Activated gamma-delta T cell (primary cell): ENCODE measurements at places on chromosomes 6 and 20.

GRCh38 chr20:2741463-2741862, 48.9 kb downstream of the EBF4 start:
- no peak for DNase-seq

DNA sequence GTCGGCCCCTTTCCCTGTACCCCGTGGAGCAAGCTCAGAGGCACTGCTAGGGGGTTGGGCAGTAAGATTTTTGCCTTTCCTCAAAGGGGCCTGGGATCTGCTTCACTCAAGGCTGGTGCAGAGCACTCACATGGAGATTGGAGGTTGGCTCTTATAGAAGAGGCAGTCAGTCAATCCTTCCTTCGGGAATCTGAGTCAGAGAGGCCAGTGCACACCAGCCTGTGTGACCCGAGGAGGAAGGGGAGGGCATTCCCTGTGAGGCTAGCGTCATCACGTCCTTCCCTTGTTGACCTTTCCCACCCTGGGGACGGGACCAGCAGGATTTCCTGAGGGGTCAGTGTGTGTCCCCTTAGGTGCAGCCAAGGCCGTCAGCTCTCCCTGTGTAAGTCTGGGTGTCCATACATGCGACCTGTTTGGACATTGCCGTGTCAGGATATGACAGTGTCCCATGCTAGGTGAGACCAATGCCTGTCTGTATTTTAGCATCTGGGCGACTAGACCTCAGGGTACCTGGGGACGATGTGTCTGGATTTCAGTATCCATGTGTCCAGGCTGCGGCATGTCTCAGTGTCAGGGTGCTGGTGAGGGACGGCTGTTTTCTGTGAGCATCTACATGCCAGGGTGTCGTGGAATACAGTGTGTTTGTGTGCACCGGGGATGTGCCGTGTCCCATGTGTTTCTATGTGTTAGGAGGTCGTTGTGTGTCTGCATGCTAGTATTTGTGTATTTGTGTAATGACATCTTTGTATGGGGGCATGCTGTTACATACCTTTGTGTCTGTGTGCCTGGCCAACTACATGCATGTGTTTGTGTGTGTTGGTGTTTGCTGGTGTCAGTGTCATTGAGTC, 2.8 kb upstream of the ZNF512B start:
- DNase-seq: no peak

GRCh38 chr6:44268095-44268628, 2.1 kb upstream of the TMEM151B start:
- no peak for DNase-seq

- DNase-seq: no peak
Measured at GRCh38 chr6:54614499-54615195, 231.9 kb upstream of the FAM83B start.

- no peak for DNase-seq
Measured at GRCh38 chr6:169424821-169425240, 171.2 kb upstream of the THBS2 start.

DNA sequence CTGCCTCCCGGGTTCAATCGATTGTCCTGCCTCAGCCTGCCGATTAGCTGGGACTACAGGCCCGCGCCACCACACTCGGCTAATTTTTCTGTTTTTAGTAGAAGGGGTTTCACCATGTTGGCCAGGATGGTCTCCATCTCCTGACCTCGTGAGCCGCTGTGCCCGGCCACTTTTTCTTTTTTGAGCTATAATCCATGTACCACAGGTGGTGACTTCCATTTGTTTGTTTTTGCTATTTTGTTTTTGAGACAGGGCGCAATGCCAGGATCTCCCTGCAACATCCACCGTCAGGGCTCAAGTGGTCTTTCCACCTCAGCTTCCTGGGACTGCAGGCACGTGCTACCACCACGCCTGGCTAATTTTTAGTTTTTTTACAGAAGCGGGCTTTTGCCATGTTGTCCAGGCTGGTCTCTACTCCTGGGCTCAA, 8.5 kb downstream of the HSPA1B start:
- no peak for DNase-seq

DNA sequence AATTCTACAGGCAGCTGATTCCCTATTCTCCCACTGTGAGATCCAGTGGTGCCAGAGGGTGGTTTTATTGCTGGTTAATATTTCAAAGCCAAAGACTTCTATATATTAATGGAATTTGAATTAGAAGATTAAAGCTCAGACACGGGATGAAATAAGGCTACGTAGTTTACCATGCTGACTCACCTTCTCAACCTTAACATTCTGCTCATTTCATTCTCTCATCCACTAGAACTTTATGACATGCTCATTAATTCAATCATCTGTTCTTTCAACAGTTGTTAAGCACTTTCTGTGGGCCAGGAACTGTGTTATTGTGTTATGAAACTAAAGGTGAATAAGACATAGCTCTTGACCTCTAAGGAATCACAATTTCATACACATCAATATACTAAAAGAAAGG, 456.9 kb upstream of the MAP3K7 start:
- DNase-seq: no peak

DNA sequence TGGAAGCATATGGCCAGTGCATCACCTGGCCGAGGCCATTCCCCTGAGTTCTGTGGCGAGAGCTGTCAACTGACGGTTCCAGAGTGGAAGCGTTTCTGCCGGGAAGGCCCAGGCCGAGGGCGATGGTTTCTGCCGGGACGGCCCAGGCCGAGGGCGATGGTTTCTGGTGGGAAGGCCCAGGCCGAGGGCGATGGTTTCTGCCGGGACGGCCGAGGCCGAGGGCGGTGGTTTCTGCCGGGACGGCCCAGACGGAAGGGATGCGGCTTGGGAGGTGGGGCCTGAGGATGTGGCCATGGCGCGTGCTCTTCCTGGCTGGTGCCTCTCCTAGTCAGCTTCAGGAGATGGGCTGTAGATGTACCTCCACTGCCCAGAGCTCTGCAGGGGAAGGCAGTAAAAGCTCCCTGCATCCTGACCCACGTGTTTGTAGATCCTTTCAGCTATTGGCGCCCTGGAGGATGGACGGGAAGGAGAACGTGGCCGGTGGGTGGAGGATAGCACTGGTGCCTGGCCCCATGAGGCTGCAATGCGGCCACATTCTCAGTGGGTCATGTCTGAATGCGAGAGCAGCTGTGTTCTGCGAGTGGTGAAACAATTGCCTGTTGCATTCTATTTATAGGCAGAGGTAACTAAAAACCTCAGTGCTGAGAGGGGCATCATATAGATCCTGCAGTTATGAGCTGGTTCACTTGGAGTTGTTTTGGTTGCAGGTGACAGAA, 12.8 kb downstream of the TPD52L2 start:
- no peak for DNase-seq

DNA sequence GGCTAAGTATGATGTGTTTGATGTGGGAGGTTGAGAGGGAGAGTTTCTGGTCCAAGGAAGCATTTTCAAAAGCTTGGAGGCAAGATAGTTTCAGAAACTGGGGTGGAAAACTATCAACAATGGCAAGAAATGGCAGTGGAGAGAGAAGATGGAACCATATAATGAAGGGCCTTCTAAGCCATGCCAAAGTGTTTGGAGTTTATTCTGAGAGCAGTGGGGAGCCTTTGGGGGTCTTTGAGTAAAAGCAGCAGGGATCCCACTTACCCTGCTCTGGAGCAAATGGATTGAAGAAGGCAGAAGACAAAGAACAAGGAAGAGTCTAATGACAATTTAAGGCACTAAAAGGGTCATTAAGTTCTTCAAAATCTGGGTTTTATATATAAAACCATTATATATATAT, 538.9 kb downstream of the UTRN start:
- DNase-seq: no peak

GRCh38 chr6:14210077-14210476, 92.5 kb downstream of the CD83 start:
- DNase-seq: no peak
